ENCODE measurements at places on chromosomes 1 and 21.

- no peak for DNase-seq
Measured at GRCh38 chr1:237470712-237471338, 419.9 kb downstream of the ZP4 start.

DNA sequence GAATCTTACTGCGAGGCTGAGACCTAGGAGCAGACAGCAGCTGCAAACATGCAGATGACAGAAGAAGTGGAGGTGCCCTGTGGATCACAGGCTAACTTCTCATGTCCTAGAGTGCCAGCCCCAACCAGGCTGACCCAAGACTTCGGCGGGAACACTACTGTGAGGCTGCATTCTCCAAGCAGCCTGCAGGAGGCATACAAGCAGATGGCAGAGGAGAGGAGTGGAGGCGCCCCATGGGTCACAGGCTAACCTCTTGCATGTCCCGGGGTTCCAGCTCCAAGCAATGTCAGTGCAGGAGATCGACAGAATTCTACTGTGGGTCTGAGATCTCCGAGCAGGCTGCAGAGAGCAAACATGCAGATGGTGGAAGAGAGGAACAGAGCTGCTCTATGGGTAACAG, 98.1 kb upstream of the ZNF678 start:
- DNase-seq: no peak

GRCh38 chr1:154743526-154744036, 126.5 kb downstream of the KCNN3 start:
- DNase-seq: no peak

GRCh38 chr21:29873908-29874307, 65.9 kb downstream of the GRIK1 start:
- no peak for DNase-seq

GRCh38 chr1:236854605-236854983, 59.5 kb downstream of the MTR start:
- DNase-seq: no peak

DNA sequence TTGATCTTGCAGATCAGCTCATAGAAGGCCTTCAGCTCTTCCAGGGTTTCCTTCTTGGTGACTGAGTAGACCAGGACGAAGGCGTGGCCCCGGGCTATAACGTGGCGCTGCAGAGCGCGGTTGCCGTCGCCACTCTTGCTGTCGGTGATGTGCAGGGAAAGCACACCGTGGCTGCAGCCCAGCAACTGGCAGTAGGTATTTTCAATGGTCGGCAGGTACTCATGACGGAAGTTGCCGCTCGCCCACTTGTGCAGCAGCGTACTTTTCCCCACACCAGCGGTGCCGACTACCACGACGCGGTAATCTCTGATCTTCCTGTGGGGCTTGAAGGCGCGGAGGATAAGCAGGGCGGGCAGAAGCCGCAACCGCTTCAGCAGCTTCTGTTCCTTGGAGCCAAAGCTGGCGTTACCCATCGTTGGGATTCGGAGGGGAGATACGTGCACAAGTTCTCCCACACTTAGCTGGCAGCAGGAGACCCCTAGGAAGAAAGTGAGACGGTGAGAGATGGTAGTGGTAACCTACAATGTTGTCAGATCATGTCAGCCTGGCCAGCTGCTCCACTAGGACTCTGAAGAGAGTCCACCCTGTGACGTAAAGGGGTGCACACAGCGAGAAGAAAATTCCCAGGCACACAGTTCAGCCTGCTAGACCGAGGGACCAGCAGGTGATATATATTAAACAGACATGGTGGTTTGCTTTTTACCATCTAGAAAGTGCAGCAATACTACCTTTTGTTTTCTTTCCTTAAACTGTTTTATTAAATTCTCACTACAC, 3.4 kb downstream of the DIRAS3 start:
- DNase-seq: no peak

DNA sequence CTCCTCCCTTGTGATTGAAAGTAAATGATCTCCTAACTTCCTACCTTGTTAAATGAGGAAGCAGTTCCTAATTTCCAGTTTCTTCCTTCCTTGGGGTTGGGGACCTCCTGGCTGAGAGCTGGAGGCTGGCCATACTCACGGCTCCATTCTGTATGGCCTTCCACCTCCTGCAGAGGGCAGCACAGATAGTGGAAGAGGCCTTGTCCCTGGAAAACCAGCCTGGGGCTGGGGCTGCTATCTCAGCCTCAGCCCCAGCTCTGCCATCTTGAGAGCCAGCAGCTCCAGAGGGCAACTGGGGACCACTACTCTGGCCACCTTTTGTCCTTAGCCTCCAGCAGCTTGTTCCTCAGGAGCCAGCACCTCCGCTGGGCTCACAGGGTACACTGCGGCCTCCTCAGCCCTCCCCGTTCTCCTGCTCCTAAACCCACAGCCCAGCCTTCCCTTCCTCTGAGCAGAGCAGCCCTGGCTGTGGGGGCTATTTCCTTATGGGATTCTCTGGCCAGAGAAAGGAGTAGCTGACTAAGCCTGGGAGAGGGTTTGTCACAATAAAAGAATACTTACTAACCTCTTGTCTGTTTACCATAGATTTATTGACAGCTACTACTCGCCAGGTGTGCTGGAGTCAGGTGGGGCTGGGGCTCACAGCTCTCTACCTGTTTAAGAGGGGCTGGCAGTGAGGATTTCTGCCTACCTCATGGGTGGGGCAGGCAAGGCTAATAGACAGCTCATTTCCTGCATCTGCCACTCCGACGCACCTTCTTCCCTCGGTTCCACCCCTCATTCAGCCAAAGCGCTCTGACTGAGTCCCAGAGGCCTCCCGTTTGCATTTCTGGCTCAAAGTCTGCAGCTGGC, 6.3 kb downstream of the TMEM234 start:
- DNase-seq: peak; percentile 39

DNA sequence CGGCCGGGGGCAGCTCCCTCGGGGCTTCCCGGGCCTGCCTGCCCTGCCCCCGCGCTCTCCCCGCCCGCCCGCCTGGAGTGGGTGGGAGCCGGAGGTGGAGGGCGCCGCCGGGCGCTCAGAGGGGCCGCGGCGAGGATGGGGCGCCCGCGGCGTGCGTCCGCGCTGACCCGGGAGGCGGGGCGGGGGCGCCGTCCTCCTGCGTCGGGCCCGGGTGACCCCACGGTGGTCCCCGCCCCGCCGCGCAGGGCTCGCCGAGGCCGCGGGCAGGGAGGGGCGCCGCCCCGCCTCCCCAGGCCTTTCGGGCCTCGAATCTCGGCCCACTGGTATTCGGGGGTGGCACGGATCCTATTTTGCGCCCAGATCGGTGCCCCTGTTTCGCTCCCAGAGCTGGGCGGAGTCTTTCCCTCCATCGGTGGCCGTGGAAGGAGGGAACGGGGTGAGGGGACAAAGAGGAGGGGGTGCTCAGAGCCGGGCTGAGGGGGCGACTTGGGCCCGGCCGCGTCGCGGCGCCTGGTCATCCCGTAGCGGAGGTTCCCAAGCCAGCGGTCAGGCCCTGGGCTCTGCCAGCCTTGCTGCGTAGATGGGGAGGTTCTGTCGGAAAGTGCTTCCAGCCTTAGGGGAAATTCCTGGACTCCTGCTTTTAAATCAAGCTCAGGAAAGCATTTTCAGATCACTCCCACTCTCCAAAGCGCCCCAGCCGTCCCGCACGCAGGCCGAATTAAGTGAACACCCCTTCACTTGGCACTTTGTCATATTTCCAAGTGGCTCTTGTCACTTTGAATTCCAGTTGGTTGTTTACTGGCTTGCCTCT, 545 bp downstream of the PATJ start:
- DNase-seq: no peak

DNA sequence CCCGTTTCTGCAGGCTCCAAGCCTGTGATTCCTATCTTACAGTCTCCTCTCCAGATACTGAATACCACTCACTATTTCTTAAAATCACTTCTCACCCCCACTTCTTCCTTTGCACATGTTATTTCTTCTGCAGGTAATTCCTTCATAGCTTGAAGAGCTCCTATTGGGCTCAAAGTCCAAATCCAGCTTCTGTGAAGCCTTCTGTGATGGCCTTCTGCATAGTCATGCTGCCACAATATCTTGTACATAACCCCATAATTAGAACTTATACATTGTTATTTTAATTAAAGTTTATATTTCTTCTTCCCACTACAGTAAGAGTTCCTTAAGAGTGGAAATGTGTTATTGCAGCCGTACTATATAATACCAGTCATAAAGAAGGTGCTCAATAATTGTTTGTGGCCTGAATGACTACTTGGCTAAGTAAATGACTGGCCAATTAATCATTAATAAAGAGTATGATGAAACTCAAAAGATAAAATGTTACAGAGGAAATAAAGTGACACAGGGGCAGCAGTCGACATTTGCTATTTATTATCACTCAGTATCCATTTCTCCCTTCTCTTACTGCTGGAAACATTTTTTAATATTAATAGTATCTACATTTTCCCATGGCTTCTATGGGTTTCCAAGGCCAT, 886.6 kb downstream of the TTLL7 start:
- DNase-seq: no peak

- DNase-seq: no peak
Measured at GRCh38 chr1:28927266-28927647, 12.9 kb downstream of the EPB41 start.

- DNase-seq: no peak
Measured at GRCh38 chr1:182611787-182612186, 7.6 kb upstream of the RGS16 start.

DNA sequence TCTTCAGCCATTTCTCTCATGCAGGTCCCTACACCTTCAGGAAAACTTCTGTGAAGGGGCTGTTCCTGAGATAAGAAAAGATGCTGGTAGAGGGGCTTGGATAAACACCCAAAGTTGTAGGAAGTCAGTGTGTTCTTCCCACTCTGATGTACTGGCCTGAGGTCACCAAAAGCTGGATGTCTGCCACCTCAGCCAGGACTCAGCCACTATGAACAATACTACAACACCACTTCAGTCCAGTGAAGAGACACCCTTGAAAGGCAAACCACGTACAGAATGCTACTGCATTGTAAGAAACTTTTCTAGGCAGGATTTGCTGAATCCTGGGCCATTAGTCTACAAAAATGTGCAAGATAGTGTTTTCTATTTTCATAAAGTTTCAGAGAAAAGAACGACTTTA, 2.4 kb downstream of the PTPN14 start:
- DNase-seq: no peak

- DNase-seq: no peak
Measured at GRCh38 chr1:240508201-240508600, 103.8 kb downstream of the GREM2 start.

DNA sequence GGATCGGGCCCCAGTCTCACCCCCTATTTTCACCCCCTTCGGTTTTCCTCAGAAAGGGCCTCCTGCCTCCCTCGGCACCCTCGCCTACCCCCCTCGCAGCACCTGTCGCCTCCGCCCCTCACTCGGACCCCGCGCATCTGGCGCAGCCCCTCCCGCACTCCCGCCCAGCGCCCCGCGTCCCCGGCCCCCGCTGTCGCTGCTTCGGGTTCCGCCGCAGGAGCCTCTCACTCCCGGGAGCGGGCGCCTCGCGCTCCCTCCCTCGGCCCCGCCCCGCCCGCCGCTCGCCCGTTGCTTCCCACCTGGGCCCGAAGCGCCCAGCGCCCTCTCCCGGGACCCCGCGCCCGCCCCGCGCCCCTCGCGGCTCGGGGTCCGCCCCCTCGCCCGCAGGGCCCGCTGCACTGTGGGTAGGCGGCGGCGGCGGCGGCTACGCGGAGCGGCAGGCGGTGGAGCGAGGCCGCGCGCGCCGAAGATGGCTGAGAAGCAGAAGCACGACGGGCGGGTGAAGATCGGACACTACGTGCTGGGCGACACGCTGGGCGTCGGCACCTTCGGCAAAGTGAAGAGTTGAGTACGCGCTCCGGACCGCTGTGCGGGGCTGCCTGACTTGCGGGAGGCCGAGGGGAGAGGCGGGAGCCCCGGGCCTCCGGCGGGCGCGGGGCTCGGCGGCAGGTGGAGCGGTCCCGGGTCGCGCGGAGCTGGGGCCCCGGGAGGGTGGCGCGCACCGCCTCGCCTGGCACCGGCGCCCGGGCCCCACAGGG, at the start of gene PRKAA2:
PRKAA2 (plus strand) TSS at position 396 of the 758 bp plus-strand sequence; CDS start at position 470, 74 bp downstream.
- DNase-seq: no peak

GRCh38 chr1:90411185-90411584, 305.9 kb downstream of the BARHL2 start:
- no peak for DNase-seq

- no peak for DNase-seq
Measured at GRCh38 chr1:202047977-202048376, 37.6 kb downstream of the ELF3 start.

GRCh38 chr1:184531296-184531695, 144.5 kb downstream of the C1orf21 start:
- no peak for DNase-seq

- no peak for DNase-seq
Measured at GRCh38 chr1:24102961-24103360, 9.0 kb downstream of the MYOM3 start.

DNA sequence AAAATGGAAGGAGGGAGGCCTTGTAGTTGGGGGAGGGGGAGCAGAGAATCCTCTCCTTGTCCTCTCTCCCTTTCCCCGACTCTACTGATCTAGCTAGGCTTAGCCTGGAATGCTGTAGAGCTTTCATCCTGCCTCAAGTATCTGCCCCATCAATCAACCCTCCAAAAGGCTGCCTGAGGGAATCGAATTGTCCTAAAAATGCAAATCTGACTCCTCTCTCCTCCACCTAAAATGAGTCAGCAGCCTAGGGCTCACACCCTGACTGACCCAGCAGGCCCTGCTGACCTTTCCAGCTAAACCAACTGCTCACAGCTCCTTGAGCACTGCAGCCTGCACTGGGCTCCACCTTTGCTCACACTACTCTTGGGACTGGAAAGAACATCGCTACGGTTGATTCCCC, 2.8 kb downstream of the HPDL start:
- DNase-seq: no peak

- DNase-seq: no peak
Measured at GRCh38 chr1:59007820-59008598, 224.2 kb upstream of the JUN start.

DNA sequence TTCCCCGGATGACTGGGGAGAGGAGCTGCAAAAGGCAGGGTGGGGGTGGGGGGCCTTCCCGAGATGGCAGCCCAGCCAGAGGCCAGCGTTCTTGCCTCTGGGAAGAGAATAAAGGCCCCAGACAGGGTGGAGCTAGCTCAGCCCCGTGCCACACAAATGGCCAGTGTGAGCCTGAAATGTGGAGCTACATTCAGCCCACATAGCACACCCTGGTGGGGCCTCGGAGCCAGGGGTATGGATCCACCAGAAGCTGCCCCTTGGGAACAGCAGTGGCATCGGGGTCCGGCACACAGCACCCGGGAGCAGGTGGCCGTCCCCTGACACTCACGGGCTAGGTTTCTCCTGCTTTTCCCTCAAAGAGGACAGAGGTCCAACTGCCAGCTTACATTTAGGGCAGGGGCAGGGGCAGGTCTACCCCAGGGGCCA, 93.9 kb downstream of the PDE9A start:
- DNase-seq: no peak

DNA sequence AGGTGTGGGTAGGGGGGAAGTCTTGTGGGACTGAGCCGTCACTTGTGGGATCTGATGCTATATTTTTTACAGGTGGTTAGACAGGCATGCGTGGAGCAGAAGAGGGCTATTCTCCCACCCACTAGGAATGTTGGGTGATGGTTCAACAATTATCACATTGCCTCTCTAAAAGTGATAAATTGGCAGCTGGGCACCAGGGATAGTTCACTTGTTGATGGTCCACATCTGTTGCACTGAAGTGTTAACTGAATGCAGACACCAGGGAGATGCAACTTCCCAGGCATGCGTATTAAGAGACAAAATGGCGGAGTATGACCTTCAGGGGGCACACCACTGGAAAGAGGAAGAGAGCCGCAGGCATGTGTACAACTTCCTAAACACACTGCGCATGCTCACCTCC, 193.3 kb upstream of the TNR start:
- no peak for DNase-seq

- DNase-seq: no peak
Measured at GRCh38 chr1:39269349-39269748, 64.9 kb downstream of the MACF1 start.

GRCh38 chr1:97192872-97193572, 471.4 kb downstream of the PTBP2 start:
- no peak for DNase-seq

GRCh38 chr1:12600880-12601633, 17.0 kb downstream of the DHRS3 start:
- no peak for DNase-seq

All from stimulated activated CD4-positive, alpha-beta T cell treated with anti-CD3 and anti-CD28 coated beads, TNF-alpha, amount 100 ng/mL, for 4 hours (primary cell).